Retinal pigment epithelial cell (primary cell): ENCODE measurements at places on chromosomes 2 and 18.

DNA sequence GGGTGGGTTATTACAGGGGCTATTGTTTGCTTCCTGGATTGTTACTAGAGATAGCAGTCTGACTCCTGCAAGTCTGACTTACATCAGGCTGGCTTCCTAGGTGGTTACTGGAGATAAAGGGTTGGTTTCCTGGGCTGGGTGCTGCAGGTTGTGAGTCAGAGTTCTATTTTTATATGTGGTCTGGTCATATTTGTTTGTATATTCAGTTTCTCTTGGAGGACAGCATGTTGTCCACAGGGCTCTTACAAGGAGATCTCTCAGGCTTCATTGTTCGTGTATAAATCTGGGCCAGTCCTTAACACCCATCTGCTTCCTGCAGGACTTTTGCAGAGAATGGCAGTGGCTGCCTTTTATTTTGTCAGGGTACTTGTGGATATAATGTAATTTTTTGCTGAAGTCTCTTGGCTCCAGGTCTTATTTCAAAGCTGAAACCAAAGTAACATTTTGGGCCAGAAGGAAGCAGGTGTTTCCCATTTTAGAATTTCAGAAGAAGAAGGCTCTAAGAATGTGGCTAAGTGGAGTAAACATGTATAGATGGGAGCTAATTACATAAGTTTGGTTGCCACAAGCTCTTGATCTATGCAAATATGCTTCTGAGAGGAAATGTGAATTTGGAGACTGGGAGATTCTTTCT lies 65.9 kb upstream of the SLC16A14 start:
- no peak for DNase-seq

GRCh38 chr2:216132585-216132984 lies 23.4 kb downstream of the XRCC5 start:
- DNase-seq = no peak

DNA sequence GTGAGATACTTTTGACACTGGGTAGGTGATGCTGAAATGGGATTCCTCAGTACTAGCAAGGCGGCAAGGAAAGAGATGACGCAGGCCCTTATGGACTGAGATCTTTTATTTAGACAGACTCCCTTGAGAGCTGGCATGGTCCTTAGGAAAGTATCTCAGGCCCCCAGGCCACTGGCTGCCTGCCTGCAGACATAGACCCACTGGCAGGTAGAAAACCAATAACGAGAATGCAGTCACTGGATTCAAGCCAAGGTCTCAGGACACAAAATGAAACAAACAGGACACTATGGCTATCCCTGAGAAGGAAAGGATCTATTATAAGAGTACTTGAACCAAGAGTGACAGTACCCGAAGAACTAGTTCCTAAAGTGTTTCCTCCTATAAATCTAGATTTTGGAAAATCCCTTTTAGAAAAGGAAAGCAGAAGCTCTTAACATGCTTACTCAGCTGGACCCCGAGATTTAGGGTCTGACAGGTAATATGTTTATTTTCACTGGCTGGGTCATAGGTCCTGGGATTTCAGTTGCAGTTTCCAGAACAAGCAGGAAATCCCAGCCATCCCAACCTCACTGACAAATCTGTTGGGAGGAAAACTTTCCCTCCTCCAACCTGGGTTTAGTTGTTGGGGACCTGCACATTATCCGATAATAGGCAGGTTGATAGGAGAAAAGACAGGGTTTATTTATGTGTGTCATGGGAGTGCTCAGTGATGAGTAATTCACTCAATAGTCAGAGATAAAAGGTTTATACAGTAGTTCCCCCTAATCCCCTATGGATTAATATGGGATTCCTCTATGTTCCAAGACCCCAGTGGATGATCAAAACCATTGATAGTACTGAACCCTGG lies 44.5 kb downstream of the COMMD1 start:
- no peak for DNase-seq

DNA sequence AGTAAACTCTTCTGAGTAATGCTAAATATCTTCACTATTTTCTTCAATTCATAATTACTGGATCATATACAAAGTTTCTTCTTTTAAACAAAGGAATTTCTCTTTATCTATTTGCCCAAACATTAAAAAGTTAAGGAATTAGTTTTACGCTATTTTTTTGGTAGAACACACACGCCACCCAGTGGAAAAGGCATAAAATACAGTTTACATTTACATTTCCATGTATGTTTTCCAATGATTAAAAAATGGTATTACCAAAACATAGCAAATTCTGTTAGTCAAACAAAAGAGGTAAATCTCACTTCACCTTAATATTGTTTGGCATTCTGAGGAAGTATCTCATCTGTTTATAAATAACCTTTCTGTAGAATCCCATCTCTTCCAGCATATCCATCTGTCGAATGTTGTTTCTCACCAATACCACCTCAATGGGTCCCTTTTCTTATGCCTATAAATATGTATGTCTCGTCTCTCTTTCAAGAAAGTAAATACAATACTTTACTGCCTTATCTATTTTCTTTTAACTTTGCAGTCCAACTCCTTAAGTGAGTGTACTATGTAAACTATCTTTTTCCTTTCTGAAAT lies 7.2 kb downstream of the BOLL start:
- DNase-seq = no peak

DNA sequence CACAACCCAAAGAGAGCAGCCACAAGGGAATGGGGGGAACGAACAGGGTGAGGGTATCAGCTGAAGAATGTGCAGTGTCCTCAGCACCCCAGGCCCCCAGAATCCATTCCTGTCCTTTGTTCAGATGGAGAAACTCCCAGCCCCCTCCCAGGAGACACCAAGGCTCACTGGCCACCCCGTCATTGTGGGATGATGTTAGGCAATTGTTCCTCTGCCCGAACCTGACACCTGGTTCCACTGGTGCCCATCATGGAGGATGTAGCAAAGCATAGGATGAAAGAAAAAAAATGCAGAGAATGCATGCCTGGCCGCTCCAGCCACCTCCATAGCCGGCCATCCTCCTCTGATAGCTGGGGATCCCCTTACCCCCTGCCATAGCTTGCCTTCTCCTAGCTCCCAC lies 197.3 kb upstream of the TWIST2 start:
- no peak for DNase-seq

- DNase-seq = no peak
Observed at GRCh38 chr2:102001767-102002142, 10.0 kb downstream of the IL1R2 start.

DNA sequence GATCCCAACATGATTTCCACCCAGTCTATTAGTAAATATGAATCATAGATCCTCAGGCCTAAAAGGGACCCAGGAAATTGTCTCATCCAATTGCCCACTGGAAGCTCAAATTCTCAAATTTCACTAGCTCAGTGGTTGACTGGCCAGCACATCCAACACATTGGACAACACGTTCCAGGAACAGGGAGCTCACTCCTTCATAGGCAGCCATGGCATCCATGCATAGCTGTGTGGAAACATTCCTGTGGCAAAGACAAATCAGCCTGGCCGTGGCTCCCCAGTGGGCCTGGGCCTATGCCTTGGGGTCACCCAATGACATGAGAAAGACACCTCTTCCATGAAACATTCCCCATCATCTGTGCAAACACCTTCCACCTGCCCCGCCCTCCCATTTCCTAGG lies 261.1 kb downstream of the ANAPC1 start:
- no peak for DNase-seq

- no peak for DNase-seq
Observed at GRCh38 chr2:175525975-175526374, 344.5 kb upstream of the ATP5MC3 start.

DNA sequence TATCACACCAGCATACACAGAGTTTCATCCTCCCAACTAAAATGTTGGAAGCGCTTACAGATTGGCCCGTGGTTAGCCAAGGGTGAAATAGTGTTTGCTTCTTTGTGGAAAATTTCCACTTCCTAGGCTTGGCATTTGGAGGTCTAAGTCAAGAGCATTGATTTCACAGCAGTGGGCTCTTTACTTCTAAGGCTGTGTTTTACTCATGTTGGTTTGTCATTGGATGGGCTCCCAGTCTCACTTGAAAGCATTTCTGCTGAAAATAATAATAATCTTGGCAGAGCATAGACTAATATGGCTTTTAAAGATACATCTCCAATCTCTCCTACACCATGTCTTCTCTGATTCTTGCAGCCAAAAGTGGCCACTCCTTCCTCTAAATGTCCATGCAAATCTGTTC lies 82.9 kb downstream of the DYNAP start:
- no peak for DNase-seq

- DNase-seq = no peak
Observed at GRCh38 chr18:64800151-64800550, 651.3 kb upstream of the LINC00305 start.

GRCh38 chr18:25171334-25171733 lies 180.6 kb downstream of the ZNF521 start:
- DNase-seq = peak; percentile 54

DNA sequence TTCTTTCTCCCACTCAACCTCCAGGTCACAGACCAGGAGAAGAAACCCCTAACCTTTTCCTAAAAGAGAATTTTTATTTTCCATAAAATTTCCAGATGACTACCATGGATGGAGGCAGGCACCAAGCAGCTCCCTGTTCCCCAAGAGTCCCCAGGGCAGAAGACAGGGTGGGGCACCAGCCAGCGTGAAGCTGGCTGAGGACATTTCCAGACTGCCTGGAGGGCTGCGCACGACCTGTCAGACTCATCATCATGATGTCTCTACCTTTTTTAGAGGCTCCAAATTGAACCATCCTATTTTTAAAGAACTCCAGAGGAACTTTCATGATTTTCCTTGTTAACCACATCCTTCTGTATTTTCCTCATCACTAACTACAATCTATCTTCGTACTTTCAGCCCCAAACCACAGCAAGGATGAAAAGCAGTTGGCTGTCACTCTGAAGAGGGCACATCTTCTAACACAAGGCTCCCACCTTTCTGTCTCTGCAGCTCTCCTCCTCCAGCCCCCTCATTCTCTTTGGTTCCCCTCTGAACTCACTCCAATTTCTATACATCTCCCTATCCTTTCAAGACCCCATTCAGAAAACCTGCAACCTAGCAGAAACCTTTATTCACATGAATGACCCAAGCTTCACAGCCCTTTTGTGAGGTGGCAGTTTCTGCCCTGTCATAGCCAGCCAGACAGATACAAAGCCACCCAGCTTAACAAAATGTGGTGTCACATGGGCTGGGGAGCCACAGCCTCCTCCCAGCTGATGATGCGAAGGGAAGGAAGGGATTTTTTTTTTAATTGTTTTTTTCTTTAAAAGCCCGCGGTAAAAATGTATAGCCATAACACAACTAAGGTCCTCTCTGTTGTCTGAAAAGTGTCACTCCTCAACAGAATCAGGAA lies 11.1 kb downstream of the AMMECR1L start:
- no peak for DNase-seq

DNA sequence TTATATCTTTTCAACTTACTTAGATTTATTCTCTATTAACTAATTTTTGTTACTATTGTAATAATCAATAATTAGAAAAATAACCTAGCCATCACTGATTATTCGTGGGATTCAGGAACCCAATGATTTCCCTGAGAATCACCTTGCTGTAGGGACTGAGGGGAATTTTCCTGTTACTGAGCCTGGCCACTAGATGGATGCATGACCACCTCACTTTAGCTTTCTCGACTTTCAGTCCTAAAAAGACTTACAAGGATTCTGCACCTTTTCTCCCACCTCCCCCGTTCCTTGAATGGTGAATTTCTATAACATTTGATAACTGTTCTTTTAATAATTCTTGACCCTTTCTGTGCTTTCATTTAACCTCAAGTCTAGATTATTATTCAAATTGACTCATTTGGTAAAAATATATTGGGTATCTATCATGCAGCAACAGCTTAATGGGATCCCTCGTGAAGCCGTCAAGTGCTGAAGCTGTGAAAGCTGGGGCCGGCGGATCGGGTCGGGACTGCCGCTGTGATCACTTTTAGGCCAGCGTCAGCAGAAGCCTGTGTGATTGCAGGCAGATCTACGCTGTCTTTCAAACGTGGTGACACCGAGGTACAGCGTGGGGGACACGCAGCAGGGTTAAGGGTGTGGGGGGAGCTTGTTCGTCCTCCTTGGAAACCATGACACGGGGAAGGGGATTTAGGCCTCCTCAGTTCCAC lies 38.8 kb upstream of the TMEM18 start:
- DNase-seq = no peak

DNA sequence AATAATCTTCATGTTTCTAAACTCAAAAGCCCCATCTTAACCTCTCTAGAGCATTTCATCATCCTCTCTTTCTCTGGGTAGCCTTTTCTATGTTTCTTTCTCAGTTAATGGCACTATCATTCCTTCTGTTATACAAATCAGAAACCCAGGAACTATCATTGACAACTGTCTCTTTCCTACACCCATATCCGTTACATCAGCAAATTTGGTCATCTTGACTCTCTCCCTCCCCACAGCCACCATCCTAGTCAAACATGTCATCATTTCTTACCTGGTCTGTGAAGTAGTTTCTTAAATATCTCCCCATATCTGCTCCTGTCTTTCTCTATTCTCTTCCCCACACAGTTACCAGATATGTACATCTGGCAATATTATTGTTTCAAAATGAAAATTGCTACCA lies 62.8 kb downstream of the THSD7B start:
- DNase-seq = no peak

DNA sequence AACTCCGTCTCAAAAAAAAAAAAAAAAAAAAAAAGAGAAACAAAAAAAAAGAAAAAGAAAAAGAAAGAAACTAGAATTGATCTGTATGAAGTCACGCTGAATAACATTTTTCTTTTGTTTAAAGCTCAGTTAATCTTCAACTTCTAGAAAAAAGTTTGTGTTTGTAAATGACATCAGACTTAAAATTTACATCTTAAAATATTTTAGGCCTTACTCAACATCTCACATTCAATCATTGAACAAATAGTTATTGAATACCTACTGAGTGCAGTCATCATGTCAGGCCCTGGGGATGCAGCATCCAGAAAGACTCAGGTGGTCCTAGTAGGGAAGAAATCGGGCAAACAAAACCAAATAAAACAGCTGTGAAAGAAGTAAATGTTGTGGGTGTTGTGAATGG lies 292.3 kb upstream of the FANCL start:
- DNase-seq = no peak

GRCh38 chr2:200136655-200137054 lies 169.8 kb upstream of the SPATS2L start:
- no peak for DNase-seq

- no peak for DNase-seq
Observed at GRCh38 chr18:58413667-58414628, 214.9 kb downstream of the ALPK2 start.

DNA sequence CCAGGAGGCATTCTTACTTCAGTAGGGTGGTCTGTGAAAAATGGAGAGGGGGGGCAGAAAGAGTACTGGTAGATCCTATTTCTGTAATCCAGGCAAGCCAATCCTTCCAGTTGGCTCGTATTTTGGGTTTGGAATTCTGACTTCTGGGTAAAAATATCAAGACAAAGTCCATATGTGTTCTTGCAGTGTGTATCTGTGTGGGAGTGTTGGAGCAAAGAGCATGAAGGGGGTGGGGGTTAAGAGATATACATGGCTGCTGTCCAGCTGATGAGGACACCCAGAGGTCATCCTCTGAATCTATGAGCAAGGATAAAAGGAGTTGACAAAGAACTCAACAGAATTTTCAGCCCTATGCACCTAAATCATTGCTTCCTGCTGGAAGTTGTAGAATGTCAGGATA lies 375.8 kb upstream of the PIK3C3 start:
- DNase-seq = no peak

- DNase-seq = no peak
Observed at GRCh38 chr2:236055471-236055870, 112.7 kb downstream of the GBX2 start.

GRCh38 chr2:190679391-190679790 lies 30.5 kb downstream of the NAB1 start:
- no peak for DNase-seq

GRCh38 chr2:144559681-144560080 lies 39.8 kb upstream of the ZEB2 start:
- no peak for DNase-seq
